ENCODE measurements at places on chromosomes 1 and 21.

GRCh38 chr1:44648529-44649250 lies 25.6 kb downstream of the TMEM53 start:
- DNase-seq, result no peak

- DNase-seq, result peak; percentile 85
Measured at GRCh38 chr1:66533804-66534740, at the start of gene SGIP1. Gene SGIP1, plus strand, starts transcription at chr1:66534153. Its CDS starts 206 bp downstream, at chr1:66534359.

DNA sequence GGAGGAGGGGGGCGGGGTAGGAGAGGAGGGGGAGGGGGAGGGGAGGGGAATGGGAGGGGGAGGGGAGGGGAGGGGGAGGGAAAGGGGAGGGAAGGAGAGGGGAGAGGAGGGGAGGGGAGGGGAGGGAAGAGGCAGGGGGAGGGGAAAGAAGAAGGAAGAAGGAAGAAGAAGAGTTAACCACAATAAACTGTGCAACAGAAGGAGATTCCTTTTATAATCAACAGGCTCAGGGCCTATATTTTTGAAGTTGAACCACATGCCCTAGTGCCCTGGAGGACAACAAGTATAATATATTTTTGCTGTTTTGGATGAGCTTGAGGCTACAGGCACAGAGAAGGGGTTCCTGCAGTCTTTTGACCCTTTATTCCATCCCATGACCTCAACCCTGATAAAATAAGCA lies 228.2 kb upstream of the IRF2BP2 start:
- no peak for DNase-seq

- peak; percentile 71 for DNase-seq
Measured at GRCh38 chr1:10494754-10495474, 20.2 kb downstream of the PEX14 start.

- DNase-seq, result peak; percentile 41
Measured at GRCh38 chr1:226349801-226350518, 41.0 kb upstream of the LIN9 start.

GRCh38 chr1:233673261-233673946 lies 59.5 kb downstream of the KCNK1 start:
- DNase-seq, result no peak

DNA sequence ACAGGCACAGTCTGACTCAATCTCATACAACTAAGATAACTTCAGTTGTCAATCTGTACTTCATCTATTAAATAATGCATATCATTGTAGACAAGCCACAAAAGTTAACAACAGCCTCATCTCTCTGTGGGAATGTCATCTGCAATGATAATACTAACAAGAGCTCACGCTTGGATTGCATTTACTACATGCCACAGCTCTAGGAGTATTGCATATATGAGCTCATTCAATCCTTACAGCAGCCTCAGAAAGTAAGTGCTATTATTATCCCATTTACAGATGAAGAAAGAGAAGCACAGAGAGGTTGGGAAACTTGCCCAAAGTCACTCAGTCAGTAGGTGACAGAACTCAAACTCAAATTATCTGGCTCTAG lies 105.7 kb upstream of the GUCA2B start:
- no peak for DNase-seq

GRCh38 chr1:200035397-200035955 lies 8.0 kb downstream of the NR5A2 start:
- DNase-seq, result no peak

GRCh38 chr1:189637041-189637440 lies 840.6 kb downstream of the BRINP3 start:
- no peak for DNase-seq

GRCh38 chr1:4081806-4082711 lies 182.0 kb upstream of the C1orf174 start:
- DNase-seq, result no peak

GRCh38 chr21:42056996-42057689 lies 14.0 kb upstream of the UMODL1 start:
- peak; percentile 84 for DNase-seq

DNA sequence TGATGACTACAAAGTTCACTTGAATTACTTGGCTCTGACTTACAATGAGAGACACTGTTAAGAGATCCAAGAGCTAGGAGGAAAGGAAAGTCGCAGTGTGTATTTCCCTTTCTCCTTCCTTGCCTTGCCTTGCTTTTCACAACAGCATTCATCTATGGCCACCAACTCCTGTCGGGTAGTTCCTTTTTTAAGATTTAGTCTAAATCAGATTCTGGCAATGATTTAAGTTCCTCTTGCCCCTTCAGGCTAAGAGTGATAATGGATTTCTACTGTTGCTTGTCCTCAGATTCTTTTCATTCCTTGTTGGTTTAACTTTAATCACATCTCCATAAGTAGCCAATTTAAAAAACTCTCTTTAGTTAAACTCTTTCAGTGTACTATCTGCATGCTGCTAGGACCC lies 91.9 kb downstream of the GTF2B start:
- DNase-seq, result no peak

DNA sequence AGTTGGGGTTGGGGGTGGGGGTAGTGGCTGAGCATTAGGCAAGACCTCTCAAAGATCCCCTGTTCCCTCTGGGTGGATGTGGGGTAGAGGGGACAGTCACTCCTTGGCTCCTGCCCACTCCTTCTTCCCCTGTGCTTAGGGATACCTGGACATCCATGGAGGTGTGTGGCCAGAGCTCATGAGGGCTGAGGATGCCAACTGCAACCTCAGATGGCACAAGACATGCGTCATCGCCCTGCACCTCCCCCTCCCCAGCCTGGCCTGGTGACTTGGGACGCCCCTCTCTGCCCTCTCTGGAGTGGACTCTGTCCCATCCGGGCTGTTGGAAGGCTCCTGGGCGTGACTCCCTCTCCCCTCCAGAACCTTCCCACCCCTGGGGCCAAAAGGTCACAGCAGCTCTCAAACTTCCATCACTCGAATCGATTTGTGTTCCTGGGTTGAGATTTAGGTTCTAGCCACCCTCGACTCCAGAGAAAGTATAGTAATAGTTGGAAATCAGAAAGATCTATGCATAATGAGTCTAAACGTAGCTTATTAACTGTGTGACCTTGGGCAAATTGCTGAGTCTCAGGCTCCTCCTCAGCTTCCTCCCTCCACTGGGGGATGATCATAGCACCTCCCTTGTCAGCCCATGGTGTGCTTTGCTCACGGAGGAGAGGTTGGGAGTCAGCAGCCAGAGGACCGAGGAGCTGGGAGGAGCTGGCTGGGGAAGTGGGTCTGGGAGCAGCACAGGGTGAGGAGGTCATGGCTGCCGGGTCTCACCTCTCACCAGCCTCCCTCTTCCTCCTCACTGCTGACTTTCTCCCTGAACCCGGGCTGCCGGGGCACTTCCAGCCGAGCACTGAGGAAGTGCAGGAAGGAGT lies 2.2 kb upstream of the PTPN7 start:
- DNase-seq, result no peak

DNA sequence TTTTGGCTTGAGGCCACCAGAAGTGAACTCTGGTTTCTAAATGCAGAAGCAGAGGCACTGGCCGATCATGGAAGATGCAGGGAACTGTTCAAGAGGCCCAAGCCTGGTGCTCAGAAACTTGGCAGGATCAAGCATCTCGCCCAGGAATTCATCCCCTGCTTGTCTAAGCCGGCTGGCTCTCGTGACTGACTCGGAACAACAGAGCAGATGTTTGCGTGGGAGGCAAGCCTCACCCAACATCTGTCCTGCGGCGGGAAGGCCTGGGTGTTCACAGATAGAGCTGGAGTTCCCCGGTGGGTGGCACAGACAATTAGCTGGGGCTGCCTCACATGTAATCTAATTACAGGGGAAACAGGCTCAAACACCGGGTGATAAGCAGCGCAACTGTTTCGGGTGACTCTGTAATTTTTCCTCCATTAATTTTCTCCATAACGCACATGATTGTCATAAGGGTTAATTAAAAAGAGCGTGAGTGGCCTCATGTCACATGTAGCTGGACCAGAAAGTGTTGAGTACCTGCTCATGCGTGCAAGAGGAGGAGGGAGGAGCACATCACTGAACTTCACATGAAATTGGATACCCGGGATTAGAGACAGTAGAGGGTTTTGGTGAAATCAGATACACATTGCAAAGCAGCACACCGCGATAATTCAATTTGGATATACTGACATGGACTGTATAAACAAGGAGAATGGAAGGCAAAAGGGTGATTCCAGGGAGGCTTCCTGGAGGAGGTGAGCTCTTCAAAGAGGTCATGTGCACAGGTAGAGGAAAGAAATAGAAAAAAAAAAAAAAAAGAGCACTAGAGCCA lies 180.0 kb downstream of the ETS2 start:
- peak; percentile 96 for DNase-seq

DNA sequence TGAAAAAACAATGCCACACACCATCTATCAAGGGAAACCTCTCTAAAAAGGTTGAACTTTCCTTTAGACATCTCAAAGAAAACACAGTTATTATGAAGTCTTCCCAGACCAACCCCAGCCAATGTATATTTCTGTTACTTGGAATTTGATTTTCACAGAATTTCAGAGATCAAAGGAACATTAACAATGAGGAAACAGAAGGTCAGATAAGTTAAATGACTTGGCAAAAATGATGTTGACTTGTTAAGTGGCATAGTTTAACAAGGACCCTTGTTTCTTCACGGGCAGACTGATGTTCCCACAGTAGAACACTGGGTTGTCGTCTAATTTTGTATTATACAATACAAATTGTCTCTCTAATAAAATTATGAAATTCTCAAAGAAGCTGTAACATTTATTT lies 29.0 kb downstream of the NME7 start:
- no peak for DNase-seq

- DNase-seq, result peak; percentile 74
Measured at GRCh38 chr1:231636157-231636556, 9.6 kb downstream of the DISC1 start.

DNA sequence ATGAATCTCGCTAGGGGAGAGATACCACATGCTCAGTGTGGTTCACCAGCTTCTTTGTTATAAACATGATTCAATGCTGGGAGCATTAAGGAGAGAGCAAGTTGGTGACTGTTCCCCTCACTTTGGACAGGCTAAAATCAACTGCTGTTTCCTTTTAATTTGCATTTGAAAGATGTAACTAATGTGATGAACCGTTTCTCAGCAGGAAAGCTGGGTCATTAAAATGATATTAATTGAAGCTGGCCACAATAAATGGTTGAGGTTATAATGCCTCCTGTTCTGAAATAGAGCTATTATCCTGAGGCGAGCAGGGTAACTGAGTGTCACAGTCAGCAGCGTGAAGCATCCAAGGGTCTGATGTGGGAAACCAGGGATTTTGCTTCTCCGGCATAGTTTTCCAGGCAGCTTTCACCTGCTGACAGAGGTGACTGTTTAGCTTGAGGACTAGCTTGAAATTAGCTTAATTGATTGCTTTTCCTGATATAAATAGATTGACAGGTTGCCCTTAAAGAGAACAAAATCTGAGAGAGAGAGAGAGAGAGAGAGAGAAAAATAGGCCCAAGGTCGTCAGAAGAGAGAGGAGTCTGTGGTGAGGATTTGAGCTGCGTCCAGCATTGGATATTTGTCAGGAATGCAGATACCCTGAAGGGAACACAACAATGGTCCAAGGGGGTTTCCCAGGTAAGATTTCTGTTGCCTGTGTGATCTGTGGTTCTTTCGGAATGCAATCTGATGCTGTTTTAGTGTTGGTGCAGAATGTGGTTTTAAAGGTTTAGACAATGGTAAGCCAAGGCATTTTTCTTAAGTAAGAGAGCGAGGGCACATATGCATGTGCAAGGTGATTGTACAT lies 209.7 kb downstream of the PATJ start:
- no peak for DNase-seq

GRCh38 chr1:186330758-186331157 lies 44.3 kb downstream of the TPR start:
- DNase-seq, result no peak

DNA sequence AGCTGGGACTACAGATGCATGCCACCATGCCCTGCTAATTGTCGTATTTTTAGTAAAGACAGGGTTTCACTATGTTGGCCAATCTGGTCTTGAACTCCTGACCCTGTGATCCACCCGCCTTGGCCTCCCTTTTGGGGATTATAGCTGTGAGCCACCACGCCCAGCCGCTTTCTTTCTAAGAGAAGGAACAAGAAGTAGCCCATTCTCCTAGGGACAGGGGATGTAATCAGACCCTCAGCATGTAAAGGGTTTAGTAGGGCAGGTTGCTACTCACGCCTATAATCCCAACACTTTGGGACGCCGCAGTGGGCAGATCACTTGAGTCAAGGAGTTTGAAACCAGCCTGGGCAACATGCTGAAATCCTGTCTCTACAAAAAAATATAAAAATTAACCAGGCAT lies 189.7 kb downstream of the TOMM20 start:
- DNase-seq, result no peak

DNA sequence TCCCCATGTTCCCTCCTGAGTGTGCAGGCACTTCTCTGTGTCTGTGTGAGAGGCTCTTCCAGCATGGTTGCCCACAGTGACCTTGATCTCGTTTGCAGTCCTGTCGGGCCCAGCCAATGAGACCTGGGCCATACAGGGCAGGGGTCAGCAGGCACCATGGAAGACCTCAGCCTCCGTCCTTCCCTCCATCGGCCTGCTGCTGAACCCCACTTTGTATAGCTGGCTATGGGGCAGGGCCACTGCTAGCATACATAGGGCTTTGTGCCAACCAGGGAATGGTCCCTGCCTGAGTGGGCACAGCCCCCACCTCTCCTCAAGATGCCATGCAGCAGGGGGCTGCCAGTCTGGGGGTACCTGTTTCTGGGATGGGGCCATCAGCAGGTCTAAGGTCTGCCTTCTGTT lies 3.8 kb downstream of the C1orf35 start:
- no peak for DNase-seq

GRCh38 chr1:182649041-182649440 lies 35.3 kb downstream of the RGS8 start:
- DNase-seq, result no peak

DNA sequence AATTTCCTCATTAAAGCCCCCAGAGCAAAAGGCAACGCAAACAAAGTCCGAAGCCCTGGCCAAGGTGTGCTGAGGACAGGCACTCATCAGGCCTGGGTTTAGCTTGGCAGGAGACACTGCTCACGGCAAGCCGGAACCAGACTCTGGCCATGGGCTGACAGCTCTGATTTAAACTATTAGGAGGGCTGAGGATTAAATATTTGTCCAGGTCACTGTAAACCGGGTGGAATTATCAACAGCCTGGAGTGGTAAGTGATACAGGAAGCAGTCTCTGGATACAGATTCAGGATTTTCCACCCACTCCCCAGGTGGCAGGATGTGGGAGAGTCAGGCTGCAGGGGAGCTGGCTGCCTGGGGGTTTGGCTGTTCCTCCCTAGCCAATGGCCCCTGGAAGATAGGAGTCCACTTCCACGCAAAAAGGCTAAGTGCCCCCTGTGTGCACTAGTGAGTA lies 42.4 kb downstream of the SLC66A1 start:
- no peak for DNase-seq

- no peak for DNase-seq
Measured at GRCh38 chr1:8702472-8702849, 115.0 kb downstream of the RERE start.

- DNase-seq, result no peak
Measured at GRCh38 chr1:164557270-164557669, 1.7 kb upstream of the PBX1 start.

DNA sequence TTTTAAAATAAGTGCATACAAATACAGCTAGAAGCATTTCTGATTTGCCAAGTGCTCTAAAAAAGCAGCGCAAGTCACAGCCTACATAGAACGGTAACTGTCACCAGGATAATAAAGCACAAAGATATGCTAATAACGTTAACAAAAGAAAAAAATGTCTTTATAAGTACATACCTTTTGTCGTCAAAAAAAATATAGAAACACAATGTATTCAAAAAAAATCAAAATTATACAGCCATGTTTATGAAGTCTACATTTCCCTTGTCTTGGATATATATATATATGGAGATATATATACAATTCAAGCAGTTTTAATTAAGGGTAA lies 3.2 kb downstream of the IRF2BP2 start:
- DNase-seq, result no peak

- no peak for DNase-seq
Measured at GRCh38 chr1:39776400-39776713, 5.2 kb upstream of the OXCT2 start.

Measured in fibroblast of villous mesenchyme (primary cell).